Stimulated activated CD4-positive, alpha-beta T cell treated with anti-CD3 and anti-CD28 coated beads, Interleukin-2, amount 100 ng/mL, for 48 hours (primary cell): ENCODE measurements at places on chromosomes 12 and 14.

DNA sequence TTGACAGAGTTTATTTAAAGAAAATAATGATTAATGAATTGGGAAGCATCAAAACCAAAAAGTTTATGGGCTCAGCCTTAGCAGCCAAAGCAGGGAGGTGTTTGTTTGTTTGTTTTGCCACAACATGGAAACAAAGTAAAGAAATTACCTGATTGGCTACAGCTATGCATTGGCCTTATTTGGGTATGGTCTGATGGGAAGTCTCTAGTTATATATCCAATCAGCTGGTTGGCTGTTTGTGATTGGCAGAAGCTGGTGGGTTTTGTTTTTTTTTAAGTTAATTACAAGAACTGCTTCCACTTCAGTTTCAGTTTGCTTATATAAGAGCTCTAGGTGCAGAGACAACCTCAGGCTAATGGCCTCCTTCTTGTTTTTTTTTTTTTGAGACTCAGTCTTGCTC, 4.6 kb upstream of the LEMD3 start:
- DNase-seq, result no peak

DNA sequence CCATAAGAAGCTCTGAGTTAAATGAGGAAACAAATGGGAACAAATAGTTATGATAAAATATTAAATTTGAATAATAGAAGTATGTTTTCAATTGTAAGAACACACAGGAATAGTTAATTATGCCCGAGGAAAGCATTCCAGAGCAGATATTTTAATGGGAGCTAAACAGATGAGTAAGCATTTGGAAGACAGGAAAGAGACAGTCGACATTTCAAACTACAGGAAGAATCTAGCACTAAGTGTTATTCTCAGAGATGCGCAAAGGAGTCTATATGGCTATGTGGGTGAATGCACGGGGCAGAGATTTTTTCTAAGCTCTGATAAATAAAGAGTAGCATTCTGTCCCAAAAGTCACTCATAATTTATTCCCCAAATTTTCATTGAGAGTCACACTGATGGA, 64.5 kb upstream of the SSTR1 start:
- DNase-seq, result no peak

GRCh38 chr12:103858335-103858734, 17.3 kb upstream of the NT5DC3 start:
- DNase-seq, result no peak

DNA sequence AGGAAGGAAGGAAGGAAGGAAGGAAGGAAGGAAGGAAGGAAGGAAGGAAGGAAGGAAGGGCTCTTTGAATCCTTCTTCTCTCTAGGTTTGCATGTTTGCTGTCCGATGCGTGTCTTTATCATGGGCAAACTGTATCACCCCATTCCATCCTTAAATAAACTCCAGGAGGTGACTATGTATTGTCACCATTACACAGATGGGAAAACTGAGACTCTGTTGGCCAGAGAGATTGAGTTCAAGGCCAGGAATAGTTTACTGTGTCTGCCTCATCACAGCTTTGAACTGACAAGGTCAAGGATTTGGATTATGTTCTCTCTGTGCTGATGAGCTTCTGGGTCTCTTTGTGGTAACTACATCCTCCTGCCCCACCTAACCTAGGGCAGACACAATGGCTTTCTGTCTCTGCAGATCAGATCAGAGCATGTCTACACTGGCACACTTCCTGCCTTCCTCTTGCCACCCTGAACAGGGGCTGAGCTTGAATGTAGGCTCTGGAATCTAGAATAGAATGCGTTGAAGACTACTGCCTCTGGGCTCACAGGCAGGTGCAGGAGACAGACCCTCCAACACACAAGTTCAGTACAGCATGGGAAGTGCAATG, 78.9 kb upstream of the MAP1LC3B2 start:
- DNase-seq, result no peak

DNA sequence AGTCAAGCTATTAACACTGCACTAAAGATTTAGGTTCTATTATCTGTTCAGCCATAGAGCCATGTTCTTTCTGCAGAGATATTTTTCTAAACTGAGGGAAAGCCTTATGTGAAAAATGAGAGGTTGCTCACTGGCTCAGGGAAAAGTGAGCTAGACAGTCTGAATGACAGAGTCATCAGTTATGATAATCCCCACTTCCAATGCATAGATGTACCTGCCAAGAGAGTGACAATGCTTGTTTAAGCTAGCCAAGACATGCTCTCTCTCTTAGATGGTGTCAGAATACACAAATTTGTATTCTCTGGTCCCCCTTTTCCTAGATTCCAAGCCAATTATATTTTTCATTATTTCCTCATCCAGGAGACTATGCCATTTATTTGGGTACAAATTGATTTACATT, 176.9 kb upstream of the FRMD6 start:
- DNase-seq, result no peak

- no peak for DNase-seq
Observed at GRCh38 chr12:130147875-130148596, 14.2 kb upstream of the FZD10 start.

- no peak for DNase-seq
Observed at GRCh38 chr14:55118761-55119160, 10.3 kb upstream of the LGALS3 start.

DNA sequence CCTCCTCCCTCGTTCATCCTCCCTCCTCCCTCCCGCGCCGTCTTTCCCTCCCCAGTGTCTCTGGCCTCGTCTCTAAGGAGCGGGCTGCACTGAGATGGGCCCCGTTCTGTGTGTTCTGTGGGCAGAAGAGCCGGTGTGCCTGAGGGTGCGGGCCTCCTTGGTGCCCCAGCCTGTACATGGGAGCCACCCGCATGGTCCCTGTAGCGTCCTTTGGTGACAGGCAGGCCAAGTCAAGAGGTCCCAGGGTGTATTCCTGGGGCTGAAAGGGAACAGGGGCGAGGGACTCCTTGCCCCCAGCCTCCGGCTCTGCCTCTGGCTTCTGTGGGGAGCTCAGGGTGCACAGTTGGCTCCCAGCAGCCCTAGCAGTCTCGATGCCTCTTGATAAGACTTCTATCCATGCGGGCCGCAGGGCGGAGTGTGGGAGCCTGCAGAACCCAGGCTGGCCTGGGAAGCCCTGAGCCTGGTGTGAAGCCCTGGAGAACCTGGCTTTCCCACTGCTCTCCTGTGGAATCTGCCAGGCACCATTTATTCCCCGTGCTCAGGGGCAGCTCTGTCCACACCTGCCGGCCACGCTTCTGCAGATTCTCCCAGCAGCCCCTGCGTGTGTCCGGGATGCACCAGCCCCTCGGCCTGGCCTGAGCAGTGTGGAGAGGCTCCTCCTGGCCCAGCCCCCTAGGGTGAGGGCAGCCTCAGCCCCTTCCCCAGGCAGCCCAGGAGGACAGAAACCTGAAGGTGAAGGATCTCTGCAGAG, 181.3 kb downstream of the KIF26A start:
- DNase-seq, result no peak

DNA sequence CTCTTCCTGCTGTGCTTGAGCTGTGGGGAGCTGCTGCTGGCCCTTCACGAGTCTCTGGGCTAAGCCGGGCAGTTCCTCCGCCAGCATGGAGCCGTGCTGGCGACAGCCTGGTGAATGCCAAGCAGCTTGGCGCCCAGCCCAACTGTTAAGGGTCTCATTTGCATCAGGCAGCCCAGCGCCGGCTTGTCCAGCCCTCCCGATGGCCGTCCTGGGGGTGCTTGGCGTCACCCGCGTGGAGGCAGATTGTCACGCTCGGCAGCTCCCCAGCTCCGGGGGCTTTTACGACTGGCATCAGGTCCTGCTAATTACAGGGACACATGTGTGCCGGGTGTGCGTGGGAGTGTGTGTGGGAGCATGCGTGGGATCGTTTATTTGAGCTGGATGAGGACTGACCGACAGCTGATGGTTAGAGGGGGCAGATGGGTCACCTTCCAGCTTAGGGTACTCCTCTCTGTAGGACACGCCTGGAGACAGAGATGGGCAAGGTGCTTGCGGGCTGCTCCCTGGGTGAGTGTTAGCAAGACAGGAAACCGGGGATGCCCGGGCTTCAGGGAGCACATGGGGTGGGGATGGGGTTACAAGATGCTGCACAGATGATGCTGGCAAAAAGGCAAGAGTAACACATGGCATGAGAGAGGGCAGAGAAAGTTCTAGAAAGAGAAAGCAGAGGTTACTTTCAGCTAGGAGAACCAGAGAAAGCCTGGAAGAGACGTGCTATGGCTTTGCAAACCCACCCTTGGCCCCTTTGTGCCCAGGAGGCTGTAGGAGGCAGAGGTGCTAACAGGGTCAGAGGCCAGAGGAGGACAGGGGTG, 64.1 kb downstream of the KIF26A start:
- no peak for DNase-seq

GRCh38 chr12:41802803-41803202, 341.9 kb downstream of the GXYLT1 start:
- no peak for DNase-seq

DNA sequence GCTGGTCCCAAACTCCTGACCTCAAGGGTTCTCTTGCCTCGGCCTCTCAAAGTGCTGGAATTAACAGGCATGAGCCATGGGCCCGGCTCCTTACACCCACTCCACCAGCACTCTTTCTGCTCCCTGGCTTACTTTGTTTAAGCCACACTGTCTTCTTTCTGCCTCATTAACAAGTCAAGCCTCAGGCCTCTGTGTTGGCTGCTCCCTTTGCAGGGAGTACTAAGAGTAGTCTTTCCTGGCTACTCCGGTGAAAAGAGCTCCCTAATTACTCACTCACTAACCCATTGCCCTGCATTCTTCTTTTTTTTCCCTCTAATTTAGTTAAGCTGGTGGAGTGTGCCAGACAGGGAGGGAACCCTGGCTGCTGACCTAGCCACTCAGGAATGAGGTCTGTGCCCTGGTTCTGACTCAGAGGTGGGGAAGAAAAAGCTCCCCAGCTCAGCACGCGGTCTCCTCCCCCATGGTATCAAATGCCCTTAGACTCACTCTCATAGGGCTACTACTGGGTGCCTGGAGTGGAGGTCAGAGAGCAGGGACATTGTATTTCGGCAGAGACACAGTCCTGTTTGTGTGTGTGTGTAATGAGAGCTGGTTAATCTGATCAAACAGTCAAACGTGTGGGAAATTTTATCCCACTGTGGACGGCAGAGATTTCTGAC, 19.8 kb downstream of the GALNT6 start:
- DNase-seq, result no peak

DNA sequence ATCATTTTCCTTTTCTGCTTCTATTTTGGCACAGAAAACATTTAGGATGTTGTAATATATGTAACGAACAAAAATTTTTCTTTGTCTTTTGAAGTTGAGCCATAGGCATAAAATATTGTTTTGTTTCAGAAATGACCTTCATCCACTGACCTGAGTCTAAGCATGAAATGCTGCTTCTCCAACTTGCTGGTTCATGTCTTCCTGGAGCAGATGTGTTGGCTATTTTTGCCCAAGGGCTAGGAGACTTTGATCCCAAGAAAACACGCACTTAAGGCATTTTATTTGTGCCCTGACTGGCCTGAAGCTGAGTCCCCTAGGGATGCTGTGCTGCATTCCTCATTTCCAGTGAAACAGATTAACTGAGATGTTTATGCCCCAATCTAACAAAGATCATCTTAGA, 27.2 kb upstream of the ALG10B start:
- no peak for DNase-seq

- no peak for DNase-seq
Observed at GRCh38 chr12:94023879-94024278, 124.5 kb upstream of the PLXNC1 start.

- no peak for DNase-seq
Observed at GRCh38 chr12:88600272-88600671, 20.0 kb upstream of the KITLG start.

- no peak for DNase-seq
Observed at GRCh38 chr12:93670104-93670503, 7.1 kb upstream of the CRADD start.

GRCh38 chr12:4164188-4164558, 109.4 kb upstream of the CCND2 start:
- DNase-seq, result no peak

DNA sequence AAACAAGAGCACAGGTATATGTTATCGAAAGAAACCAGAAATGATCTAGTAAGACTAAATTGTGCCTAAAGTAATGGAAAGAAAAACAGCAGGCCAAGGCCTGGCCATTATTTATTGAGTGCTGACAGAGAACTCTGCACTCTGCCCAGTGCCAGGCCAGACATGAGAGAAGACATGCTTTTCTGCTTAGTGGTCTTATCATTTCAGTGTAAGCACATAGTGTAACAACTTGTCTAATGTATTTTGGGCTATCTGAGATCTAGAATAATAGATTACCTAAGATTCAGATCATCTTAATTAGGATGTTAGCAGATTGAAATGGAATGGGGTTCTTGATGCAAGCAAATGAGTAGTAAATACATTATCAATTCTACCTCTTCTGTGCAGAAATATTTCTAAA, 278.3 kb downstream of the AKAP6 start:
- no peak for DNase-seq

- no peak for DNase-seq
Observed at GRCh38 chr14:74649673-74650072, 37.6 kb upstream of the LTBP2 start.

- DNase-seq, result no peak
Observed at GRCh38 chr12:79920421-79921238, 14.3 kb downstream of the PPP1R12A start.

GRCh38 chr12:25269701-25270100, 19.0 kb upstream of the KRAS start:
- DNase-seq, result no peak

DNA sequence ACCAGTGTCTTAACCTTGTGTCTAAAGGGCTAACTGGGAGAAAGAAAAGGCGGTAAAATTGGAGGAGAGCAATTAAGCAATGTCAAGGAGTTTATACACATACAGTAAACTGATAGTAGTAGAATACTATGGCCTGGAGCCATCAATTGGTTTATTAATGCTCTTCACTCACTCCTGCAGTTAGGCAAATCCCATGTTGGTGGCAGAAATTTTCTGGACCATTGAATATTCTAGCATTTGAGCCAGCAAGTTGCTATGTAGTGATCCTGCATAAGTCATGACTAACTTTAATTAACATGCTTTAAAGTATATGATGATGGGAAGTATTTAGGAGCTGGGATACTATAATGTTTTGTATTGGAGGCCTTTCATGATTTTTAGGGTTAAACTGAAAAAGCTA, 14.3 kb upstream of the DERA start:
- DNase-seq, result no peak

GRCh38 chr12:5521456-5522325, 89.8 kb downstream of the NTF3 start:
- DNase-seq, result no peak

GRCh38 chr14:91839749-91840148, 27.6 kb downstream of the TC2N start:
- DNase-seq, result no peak

DNA sequence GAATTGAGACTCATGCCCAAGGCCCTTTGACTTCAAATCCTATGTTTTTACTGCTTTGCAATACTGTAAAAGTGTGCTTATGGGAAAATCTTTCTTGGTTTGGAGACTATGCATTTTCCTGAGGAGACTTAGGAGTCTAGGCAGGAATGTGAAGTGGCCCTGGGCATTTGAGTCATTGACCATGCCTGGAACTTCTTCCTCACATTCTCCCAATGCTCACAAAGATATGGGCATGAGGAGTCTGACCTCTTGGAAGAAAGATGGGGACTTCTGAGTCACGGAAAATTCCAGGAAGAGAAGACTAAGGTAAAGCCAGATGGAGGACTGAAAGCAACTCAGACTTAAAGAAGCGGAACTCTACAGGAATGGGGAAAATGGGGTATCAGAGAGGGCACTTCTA, 38.2 kb upstream of the ZNF641 start:
- DNase-seq, result no peak

GRCh38 chr12:48972213-48972951, 847 bp upstream of the WNT10B start:
- DNase-seq, result peak; percentile 22

- DNase-seq, result no peak
Observed at GRCh38 chr14:96661244-96661969, 135.8 kb upstream of the VRK1 start.

GRCh38 chr14:73795974-73796373, 55.7 kb upstream of the PTGR2 start:
- no peak for DNase-seq
